ENCODE measurements at places on chromosomes 1 and 21.

DNA sequence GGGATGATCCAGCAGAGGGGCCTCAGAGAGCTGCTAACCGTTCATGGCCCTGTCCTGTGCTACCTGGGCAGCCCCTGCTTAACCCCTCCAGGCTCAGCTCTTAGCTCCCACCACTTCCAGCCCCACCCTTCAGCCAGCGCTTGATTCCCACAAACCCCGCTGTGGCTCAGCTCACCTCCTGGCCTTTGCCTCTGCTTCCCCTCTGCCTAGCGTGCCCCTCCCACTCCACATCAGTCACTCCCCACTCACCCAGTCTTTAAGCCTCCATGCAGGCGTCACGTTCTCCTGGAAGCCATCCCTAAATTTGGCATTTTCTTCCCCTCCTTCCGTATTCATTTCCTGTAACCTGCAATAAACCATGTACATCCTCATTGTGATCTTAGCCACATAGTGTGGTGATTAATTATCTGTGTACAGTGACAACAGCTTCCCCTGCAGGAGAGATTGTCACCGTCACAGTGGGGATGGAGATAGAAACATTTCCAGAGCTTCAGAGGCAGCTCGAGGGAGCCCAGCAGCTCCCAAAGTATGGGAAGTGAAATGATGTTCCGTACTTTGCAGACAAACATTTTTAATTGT is 65.5 kb downstream of the EPHB2 start:
- no peak for DNase-seq

DNA sequence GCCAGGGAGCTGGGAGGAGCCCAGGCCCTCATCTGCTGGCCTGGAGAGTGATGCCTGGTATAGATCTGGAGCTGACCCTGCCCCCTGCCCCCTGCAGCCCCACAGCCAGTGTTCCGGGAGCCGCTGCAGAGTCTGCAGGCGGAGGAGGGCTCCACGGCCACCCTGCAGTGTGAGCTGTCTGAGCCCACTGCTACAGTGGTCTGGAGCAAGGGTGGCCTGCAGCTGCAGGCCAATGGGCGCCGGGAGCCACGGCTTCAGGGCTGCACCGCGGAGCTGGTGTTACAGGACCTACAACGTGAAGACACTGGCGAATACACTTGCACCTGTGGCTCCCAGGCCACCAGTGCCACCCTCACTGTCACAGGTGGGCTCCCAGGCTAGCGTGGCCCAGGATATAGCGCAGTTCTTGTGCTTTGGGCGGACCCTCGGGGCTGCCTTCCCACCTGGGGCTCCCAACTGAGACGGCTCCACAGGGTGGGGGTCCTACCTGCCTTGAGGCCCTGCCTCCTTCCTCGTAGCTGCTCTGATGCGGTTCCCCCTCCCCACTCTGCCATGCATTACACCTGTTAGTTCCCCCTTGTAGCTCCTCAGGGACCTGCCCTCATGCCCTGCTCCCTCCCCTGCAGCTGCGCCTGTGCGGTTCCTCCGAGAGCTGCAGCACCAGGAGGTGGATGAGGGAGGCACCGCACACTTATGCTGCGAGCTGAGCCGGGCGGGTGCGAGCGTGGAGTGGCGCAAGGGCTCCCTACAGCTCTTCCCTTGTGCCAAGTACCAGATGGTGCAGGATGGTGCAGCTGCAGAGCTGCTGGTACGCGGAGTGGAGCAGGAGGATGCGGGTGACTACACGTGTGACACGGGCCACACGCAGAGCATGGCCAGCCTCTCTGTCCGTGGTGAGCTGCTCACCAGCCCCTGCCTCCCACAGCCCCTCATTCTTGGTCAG is 98.7 kb downstream of the OBSCN start:
- DNase-seq = no peak

DNA sequence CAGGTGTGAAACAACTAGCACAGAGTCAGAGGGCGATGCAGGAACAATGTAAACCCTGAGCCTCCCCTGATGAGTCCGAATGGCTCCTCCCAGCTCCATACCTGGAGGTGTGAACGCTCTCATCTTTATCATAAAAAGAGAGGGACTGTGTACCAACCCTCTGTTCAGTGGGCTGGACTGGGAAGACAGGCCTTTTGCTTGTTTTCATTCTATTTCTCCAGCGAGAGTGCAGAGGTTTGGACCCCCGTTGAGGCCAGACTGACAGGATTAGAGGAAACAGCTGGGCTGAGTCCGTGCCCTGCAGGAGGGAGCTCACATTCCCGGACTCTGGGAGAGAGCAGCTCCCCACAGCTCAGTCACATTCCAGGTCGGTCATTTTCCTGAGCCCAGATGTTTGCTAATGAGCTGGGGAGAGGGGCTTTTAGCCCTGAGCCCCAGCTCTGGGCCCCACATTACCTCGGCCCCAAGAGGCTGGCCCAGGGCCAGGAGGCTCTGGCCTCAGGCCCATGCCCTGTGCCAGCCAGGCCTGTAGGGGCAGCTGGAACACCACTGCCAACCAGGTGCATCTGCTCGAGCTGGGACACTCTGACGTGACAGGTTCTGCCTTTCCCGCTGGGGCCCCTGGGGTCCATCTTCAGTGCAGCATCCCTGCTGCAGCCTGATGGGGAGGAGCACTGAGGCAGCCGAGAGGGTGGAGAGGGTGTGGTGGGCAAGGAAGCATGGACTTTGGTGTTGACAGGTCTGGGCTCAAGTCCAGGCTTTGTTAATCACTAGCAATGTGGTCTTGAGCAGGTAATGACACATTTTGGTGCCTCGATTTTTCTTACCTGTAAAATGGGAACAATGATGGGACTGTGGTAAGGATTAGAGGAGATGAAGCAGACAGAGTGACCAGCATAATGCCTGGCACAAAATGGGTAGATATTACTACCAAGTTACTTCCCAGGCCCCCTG is 3.5 kb upstream of the NBL1 start:
- no peak for DNase-seq

DNA sequence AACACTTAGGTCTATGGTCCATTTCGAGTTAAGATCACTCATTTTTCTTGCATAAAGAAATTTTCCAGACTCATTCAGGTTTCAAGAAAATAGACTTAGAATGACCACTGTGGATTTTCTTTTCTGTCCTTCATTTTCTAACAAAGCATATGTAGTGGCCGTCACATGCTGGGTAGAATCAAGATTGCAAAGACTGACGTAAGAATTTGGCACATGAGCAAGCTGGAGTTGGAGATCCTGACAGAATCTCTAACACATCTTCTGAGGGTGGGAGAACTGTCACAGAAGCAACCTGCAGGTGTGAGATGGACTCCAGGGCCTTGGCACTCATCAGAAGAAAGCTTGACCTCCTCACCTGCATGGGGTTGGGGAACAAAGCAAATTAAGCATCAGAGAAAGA is 28.6 kb downstream of the KIF26B start:
- no peak for DNase-seq

DNA sequence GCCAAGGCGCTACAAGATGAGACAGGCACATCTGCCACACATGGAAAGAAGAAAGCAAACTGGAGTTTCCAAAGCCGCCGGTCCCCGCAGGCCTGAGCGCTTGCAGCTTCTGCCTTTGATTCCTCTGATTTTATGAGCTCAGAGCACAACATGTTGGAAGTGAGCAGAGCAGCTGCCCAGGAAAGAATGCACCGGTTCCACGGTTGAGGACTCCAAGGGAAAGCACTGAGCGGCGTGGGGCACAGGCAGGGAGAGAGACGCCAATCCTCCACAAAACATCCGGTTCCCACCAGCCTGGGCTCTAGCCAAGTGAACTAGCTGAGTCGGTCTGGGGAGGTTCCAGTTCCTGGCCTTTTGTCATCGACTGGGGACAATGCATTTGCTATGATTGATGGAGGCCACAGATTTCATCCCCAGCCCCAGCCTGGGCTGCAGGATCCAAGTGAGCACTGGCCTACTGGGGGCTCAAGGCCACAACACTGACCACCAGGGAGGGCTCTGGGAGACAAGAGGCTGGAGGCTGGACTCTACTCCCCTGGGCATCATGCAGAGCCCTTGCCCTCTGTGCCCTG is 253.1 kb upstream of the IRF2BP2 start:
- no peak for DNase-seq

GRCh38 chr21:41864311-41865001 is 14.7 kb downstream of the PRDM15 start:
- no peak for DNase-seq

GRCh38 chr1:11187931-11188330 is 1.2 kb upstream of the ANGPTL7 start:
- DNase-seq = no peak

DNA sequence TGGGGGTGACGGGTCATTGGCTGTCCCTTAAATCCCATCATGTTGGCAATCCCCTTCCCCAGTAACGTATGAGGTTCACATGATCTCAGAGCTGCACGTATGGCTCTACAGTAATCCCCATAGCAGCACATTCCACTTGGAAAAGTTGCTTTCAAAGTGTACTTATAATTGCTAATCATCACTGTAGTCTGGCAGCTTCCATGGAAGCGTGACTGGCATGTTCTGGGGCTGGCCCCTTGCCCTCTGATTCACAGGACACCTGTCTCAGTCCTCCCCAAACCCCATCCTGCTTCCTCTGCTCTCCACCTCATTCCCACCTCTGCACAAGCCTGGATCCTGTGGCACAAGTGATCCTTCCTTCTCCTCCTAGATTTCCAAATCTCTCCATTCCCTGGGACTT is 102.2 kb downstream of the TSEN15 start:
- no peak for DNase-seq

- DNase-seq = no peak
Observed at GRCh38 chr1:19878637-19878985, 3.6 kb upstream of the OTUD3 start.

GRCh38 chr1:36367066-36367465 is 18.7 kb downstream of the STK40 start:
- DNase-seq = no peak

All from esophagus squamous epithelium (tissue), 5 donors.